ENCODE measurements at places on chromosomes 4 and X.

- no peak for DNase-seq
Measured at GRCh38 chr4:30725562-30725961, 5.4 kb downstream of the PCDH7 start.

- DNase-seq: no peak
Measured at GRCh38 chrX:139178980-139179379, 351.6 kb upstream of the F9 start.

DNA sequence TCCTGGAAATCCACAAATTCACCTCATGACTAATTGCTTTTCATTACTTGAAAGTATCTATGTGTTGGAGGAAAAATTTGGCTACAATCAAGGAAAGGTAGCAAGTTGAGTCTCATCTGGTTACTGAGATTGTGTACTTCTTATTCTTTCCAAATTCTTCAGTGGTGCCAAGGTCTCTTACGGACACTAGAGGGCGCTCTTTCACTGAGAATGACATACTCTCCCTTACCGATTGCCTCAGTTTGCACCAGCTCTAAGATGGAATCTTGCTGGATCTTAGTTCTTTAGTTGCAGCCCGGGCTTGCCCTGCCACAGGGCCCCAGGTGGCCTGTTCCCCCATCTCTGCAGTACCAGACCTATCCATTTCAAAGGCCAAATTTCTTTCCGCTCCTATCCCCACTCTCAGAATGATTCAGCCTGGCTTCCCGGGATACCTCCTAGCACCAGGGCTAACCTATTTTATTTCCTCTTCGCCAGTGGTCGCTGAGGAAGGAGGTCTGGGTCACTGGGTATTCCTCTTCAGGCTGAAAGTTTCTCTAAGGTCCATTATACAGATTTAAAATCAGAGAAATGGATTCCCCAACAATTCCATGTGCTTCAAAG is 24.6 kb upstream of the GPR50 start:
- peak; percentile 48 for DNase-seq

GRCh38 chr4:88528861-88529260 is 5.3 kb upstream of the PYURF start:
- DNase-seq: no peak

- DNase-seq: peak; percentile 34
Measured at GRCh38 chr4:54230484-54231418, 1.7 kb downstream of the PDGFRA start.

DNA sequence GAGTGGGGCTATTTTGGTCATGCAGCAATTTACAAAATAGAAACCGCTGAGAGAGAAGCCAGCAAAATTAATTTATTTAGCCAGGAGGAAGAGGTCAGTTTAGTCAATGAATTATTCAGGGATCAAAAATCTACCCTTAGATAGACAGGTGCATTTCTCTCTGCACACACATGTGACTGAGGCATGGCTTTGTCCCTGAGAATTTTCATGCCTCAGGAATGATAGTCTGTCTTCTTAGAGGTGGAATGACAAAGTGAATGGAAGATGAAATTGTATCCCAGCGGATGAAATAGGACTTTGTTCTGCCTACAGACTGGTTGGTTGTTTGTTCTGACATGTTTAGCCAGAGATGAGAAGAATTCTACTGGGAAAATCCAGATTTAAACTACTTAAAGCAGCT is 46.0 kb downstream of the ANKRD50 start:
- DNase-seq: no peak

DNA sequence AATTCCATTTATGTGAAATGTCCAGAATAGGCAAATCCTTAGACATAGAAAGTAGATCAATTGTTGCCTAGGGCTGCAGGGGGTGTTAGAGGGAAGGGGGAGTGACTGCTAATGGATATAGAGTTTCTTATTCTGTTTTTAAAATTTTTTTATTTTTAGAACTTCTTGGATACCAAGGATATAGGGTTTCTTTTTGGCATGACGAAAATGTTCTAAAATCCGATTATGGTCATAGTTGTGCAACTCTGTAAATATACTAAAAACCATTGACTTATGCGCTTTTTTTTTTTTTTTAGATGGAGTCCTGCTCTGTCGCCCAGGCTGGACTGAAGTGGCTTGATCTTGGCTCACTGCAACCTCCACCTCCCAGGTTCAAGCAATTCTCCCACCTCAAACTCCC is 125.2 kb upstream of the USP9X start:
- DNase-seq: no peak

GRCh38 chr4:37717576-37717975 is 31.4 kb upstream of the RELL1 start:
- DNase-seq: peak; percentile 94

DNA sequence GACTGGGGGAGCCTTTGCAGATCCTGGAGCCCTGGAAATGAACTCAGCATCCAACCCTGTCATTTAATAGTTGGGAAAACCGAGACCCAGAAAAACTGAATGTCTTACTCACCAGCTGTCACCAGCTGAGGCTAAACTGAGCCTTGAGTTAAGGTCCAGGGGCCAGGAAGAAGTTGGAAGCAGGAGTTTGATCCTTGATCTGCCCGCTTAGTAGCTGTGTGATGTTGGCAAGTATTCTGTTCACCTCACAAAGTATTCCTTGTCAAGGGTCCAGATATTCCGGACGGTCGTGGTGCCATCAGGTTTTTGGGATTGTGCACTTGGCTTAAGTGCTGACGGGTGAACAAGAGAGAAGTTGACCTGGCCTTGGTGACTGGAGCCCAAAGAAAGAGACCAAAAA is 30.7 kb upstream of the PROM1 start:
- DNase-seq: no peak

DNA sequence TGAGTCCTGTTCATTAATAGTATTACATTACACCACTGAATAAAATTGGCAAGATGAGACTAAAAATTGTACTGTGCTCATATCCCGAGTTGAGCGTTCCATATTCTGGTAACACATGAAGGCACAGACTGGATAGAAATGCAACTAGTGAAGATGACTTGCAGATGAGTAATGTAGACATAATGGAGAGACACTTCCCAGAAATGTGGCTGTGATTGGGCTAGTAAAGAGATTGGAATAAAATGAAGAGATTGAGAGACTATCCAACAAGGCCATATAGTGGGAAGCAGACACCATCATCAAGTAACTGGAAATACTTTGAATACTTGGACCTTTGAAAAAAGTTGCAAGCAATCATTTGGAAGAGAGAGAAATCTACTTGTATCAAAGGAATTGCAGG is 77.3 kb downstream of the DCAF8L1 start:
- peak; percentile 51 for DNase-seq

DNA sequence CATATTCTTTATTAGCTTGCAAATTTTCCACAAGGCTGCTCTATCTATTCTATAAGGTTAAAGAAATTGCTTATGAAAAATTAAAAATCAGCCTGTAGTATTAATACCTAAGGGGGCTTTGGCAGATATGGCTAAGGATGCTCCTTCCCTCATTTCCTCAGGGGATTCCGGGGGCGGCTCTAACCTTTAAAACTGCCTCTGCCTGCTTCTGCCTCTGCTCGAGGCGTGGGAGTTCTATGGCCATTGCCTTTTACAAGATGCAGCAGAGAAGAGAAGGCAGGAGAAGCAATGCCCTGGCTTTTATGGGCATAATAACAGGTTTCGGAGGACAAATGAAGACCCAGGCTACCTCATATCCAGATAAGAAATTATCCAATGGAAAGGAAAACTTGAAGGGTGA is 8.6 kb upstream of the CDKN2AIP start:
- DNase-seq: no peak

- DNase-seq: peak; percentile 95
Measured at GRCh38 chr4:41256740-41257256, at the start of gene UCHL1. Gene UCHL1, plus strand, starts transcription at chr4:41256928. Its CDS starts 49 bp downstream, at chr4:41256977.

DNA sequence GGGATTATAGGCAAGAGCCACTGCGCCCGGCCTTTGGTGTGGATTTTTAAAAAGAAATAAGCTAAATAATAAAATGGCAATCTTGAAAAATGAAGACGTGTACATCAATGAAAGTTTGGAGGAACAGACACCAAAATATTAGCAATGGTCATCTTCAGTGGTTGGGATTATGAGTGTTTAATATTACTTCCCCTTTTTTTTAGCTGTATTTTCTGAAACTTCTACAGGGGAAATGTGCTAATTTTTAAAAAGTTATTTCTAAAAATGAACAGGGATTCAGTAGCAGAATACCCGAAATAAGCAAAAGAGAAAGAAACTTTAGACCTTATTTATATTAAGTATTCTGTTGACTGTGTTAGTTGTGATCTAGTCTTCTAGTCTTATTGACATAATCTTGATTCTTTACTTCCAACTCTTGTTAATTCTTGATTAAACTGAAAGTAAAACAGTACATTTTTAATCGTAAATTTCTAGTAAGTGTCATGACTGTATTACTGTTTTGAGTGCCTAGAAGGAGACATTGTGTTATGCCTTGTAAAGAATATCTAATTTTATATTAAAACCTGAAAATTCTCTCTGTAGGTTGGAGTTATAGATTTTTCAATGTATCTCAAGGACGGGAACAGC is 51.3 kb downstream of the RUFY3 start:
- DNase-seq: no peak

DNA sequence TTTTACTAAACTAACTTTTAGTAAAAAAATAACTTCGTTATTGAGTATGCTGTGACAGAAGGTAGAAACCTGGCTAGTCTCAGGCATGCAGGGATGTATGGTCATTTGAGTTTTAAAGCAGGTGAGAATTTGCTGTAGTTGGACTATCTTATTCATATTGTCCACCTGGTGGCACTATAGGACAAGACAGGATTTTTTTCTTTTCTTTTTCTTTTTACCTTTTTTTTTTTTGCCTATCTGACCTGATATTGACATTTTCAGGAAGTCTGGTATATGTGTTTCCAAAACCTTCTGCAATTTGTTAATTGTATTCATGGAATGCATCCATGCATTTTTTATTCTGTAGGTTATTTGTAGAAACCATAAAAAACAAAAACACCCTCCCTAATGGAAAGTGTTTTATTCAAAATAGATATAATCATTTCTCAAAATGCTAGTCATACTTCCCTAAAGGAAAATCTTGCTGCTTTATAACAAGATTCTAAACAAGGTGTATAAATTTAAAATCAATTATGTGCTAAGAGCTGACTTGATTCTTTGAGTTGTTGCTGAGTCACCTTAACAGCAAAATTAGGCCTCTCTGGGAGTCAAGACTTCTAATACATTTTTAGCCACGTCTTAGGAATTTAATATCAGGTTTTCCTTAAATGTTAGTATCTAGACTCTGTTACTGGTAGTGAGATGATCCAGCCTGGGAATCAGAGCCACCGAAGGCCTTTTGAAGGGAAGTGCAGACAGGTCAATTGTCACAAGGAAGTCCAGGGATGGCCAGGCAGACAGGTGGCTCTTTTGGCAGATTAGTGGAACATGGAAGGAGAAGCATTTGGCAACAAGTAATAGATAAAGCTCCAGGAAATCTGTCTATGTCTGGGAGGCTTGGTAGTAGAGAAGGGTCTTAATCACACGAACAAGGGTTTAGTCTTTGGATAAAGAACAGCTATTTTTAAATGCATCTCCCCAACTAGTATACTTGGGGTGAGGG is 201.3 kb upstream of the GNPDA2 start:
- DNase-seq: peak; percentile 21

DNA sequence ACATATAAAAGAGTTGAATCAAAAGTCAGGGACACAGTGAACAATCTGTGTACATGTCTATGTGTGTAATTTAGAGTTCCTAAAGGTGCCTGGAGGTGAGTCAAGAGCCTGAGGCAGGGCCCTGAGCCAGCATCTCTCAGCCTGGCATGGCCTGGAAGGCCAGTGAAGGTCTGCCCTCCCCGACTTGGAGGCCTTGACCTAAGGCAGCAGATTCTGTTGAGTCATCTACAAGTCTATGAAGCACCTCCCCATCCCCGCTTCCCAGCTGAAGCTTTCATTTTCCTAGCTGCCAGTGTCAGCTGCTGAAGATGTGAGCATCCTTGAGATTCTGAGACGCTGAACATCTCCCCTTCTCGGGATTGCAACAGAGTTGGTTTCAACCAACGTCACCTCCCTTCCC is 583.9 kb downstream of the BCOR start:
- no peak for DNase-seq

DNA sequence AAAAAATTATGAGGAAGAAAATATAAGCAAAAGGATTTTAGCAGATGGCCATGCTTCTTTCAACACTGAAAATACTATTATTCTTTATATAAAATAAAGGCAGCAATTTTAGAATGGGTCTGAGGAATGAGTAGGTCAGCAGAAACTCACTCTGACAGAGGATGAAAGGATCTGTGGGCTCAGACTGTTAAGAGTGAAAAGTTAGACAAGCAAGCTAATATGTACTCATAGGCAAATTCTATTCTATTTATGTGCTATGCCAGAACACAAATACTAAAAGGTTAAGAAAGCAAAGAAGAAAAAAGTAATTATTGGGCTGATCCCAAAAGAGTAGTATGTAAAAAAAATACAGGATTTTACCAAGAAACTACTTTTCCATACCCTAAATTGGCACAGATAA is 13.9 kb downstream of the LCORL start:
- no peak for DNase-seq

DNA sequence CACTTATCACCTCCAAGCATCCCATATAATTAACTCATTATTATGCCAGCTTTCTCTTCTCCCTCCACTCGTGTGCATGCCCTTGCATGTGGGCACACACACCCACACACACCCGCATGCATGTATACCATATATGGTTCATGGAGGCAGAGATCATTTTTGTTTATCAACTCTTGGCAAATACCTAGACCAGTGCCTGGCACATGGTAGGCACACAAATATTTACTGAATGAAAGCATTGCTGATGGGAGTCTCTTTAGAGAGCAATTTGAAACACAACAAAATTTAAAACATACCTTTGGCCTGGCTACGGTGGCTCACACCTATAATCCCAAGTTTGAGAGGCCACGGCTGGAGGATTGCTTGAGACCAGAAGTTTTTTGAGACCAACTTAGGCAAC is 51.1 kb upstream of the SLC10A4 start:
- no peak for DNase-seq

DNA sequence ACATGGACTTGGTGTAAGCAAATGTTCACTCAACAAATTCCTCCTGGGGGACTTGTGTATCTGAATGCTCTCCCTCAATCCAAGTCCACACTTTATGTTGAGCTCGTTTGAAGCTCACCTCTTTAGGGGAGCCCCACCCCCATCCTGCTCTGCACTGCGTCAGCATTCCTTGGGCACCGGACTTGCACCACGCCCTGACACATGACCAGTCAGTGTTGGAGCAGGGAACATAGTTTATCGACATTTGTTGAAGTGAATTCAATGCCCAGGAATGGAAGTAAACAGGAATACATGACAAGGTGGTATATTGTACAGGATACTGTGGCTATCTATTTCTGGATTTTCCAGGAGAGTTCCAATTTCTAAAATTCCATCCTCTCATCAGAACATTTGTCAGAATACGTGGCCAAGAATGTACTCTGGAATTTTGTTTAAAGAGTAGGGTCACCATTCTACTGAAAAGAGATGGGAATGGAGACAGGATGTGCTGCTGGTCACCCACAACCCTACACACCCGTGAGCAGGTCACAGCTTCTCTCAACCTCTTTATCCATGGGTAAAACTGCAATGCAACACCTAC is 60.0 kb upstream of the LNX1 start:
- DNase-seq: peak; percentile 73

DNA sequence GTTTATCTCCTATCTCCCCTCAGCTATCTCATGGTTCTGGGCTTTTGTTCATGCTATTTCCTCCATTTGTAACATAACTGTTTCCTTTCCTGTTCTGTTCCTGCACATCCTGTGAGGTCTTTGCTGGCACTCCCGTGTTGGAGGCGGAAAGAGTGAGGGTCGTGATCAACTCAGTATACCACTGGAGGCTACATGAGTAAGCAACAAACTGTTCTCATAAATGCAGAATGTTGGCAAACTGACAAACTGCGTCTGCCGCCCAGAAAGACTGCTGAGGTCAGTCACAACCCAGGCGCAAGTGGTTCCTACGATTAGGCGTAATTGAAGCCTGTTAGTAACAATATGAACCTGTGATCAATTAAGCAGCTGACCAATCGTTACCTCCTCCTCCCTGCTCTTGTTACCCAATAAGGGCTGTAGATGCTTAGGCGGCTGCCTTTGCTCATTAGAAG is 48.8 kb downstream of the C4orf33 start:
- DNase-seq: no peak
